Fibroblast of upper back skin (primary cell): ENCODE measurements at places on chromosomes 13 and 19.

GRCh38 chr19:46913852-46914430, 53.1 kb downstream of the ARHGAP35 start:
- DNase-seq = no peak

DNA sequence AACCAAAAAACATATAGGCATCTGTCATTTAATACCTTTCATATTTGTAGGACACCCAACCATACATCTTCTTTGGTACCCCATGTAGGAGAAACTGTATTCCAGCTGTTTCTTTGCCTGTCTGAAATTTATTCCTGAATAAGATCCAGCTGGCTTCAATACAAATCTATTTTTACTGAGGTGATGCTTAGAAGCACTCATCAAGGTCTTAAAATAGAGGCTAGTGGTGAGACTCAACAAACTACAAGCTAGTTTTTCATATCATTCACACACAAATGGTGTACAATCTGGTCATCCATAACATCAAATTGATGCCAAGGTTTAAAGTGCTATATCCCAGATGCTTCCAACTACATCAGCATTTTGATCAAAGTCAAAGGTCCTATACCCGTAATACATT, 1071.3 kb upstream of the MIR17HG start:
- DNase-seq = peak; percentile 5

DNA sequence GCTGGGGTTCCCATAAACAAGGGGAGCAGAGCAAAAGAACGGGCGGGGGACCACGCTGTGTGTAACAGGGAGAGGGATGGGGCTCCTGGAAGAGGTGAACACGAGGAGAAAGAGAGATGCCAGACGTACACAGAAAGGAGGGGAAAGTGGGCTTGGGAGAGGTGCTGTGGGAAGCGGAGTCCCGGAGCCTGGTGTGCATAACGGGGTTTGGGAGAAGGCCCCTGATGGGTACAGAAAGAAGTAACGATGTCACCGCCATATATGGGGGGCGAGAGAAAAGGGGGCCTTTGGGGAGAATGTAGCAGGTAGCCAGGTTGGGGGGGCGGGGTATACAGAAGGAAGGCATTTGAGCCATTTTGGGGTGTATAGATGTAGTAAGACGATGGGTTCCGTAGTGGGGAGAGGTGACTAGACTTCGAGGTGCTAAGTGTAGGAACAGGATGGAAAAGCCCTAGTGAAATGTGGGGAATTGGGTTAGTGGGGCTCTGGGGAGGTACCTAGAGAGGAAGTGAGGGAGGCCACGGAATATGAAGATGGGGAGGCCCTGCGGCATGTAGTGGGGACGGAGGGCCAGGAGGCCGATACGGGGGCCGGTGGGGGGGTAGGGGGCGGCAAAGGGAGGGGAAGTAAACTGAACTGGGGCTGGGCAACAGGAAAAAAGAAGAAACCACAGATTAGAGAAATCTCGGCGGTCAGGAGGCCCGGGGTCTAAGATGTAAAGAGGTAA, 787 bp downstream of the ZNF580 start:
- no peak for DNase-seq

- no peak for DNase-seq
Observed at GRCh38 chr13:113841353-113841650, 22.6 kb downstream of the GAS6 start.

- no peak for DNase-seq
Observed at GRCh38 chr13:46520166-46520565, 32.8 kb upstream of the LRCH1 start.
